ENCODE measurements at places on chromosomes 3 and 15. TPM values are rescaled to one million over a fixed set of nuclear protein-coding genes. Genes with fewer than 3 reads are reported as not detected.

Gene CPNE9
- total RNA-seq, result not detected

DNA sequence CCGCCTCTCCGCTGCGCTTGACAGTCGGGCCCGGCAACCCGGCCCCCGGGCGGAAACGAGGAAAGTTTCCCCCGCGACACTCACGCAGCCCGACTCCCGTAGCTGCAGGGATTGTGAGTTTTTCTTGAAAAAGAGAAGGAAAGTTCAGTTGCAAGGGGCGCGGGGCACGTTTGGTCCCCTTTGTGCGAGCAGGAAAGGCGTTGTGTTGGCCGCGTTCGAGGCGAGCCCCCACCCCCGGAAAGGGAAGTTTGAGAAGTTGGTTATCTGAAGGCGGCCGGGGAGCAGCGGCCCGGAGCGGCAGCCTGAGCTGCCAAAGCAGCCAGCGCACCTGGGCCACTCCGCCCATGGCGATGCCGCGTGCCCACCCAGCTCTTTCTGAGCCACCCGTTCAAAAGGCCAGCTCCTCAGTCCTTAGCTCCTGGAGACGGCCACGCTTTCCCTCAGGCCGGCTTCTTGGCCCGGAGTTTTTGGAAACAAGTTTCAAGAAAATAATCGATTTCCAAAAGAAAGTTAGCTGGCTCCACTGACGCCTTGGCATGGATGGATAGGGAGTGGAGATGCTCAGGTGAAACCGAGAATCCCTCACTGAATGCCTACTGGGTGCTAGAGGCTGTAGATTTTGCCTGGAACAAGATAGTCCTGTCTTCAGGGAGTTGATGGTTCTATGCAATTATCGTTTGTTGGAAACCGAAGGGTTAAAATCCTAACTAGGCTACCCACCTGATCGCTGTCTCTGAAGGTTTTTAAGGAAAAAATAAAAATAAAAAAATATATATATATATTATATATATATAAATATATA lies 832 bp downstream of the TGFBR2 start:
- H3K36me3 ChIP-seq, result no peaks in the 10 kb centered on the region
- peak; percentile 58 for DNase-seq
- peak overlapping the region; percentile 93 for H3K4me3 ChIP-seq
- peaks cover 6% of the 10 kb centered on the region for H3K4me1 ChIP-seq
- H3K27ac ChIP-seq, result peak overlapping the region; percentile 89

DNA sequence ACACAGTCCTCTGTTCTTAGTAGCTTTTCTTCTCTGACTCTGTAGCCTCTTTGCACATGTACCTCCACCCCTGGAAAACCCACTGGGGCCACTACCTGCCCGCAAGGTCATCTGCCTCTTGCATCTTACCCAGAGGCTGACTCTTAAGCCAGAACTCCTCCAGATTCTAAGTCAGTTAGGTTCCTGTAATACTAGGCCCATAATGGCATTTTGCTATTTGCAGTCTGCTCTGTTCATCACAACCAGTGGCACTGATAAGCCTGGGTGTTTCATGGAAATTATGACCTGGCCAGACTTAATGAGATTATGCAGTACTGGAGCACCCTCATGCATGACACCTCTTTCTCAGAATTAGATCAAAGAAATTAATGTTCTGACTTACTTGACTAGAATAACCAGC lies 31.7 kb upstream of the ATG7 start:
- no peak for DNase-seq
- no peak overlapping the region for H3K27ac ChIP-seq
- H3K4me1 ChIP-seq, result peaks cover 6% of the 10 kb centered on the region
- no peaks in the 10 kb centered on the region for H3K27me3 ChIP-seq
- no peaks in the 10 kb centered on the region for H3K36me3 ChIP-seq

- no peak overlapping the region for H3K4me3 ChIP-seq
- DNase-seq, result no peak
- no peaks in the 10 kb centered on the region for H3K4me1 ChIP-seq
- H3K36me3 ChIP-seq, result no peaks in the 10 kb centered on the region
- no peak overlapping the region for H3K27ac ChIP-seq
- no peaks in the 10 kb centered on the region for H3K27me3 ChIP-seq
Measured at GRCh38 chr3:14459384-14459783, 57.0 kb downstream of the SLC6A6 start.

- no peak overlapping the region for H3K4me3 ChIP-seq
- H3K27me3 ChIP-seq, result no peaks in the 10 kb centered on the region
- no peak overlapping the region for H3K27ac ChIP-seq
- DNase-seq, result peak; percentile 4
- H3K4me1 ChIP-seq, result no peaks in the 10 kb centered on the region
Measured at GRCh38 chr3:110106805-110107204, 769.5 kb upstream of the DPPA4 start.

DNA sequence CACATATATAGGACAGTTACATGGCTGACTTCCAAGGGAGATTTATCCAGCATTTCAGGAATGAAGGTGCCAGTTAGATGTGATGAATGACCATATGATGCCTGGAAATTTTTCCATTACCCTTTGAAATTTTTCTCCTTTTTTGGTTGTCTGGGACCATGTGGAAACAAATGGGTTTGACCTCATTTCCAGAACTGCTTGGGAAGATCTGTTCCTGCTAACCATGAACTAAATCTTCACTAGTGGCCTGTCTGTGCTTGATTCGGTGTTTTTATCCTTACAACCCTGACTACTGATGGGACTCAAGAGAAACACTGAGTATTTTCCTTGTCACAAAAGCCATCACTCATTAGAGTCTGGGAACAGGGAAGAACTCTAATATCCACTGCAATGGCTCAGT lies 409.4 kb downstream of the PDCD6IP start:
- H3K4me3 ChIP-seq, result no peak overlapping the region
- H3K27me3 ChIP-seq, result no peaks in the 10 kb centered on the region
- H3K27ac ChIP-seq, result no peak overlapping the region
- no peak for DNase-seq
- H3K36me3 ChIP-seq, result no peaks in the 10 kb centered on the region
